ENCODE measurements at places on chromosomes 4 and X. TPM values are rescaled to one million over a fixed set of nuclear protein-coding genes. Genes with fewer than 3 reads are reported as not detected.

The ZDHHC15 gene
- 2.0 TPM for total RNA-seq

The PRR32 gene
- not detected for total RNA-seq

The VEGFD gene
- total RNA-seq: 0.42 TPM

The RHOXF1 gene
- not detected for total RNA-seq

The USP9X gene
- total RNA-seq: 128 TPM

The EDA gene
- total RNA-seq: 113 TPM

The FAM47E gene
- 0.99 TPM for total RNA-seq

The BEX1 gene
- 144 TPM for total RNA-seq

The RAI2 gene
- total RNA-seq: 5.5 TPM

The ADH1B gene
- not detected for total RNA-seq

The KCNIP4 gene
- total RNA-seq: not detected

The TCEAL7 gene
- total RNA-seq: 19.7 TPM

The MAGEC3 gene
- total RNA-seq: 0.18 TPM

The PASD1 gene
- total RNA-seq: not detected

The ANXA10 gene
- total RNA-seq: not detected

The FGB gene
- not detected for total RNA-seq

The MAP9 gene
- total RNA-seq: 33.0 TPM

The CFAP299 gene
- total RNA-seq: not detected

The SCD5 gene
- 5.2 TPM for total RNA-seq

The APBB2 gene
- 49.7 TPM for total RNA-seq

The MAGEB10 gene
- total RNA-seq: not detected

The PABPC4L gene
- total RNA-seq: 5.1 TPM

The GIMD1 gene
- not detected for total RNA-seq

The GUCY1A1 gene
- total RNA-seq: 0.58 TPM

The GABRG1 gene
- total RNA-seq: 0.05 TPM

The USP17L28 gene
- total RNA-seq: not detected

The FNIP2 gene
- 8.9 TPM for total RNA-seq

The PNMA6E gene
- not detected for total RNA-seq

The BST1 gene
- 0.80 TPM for total RNA-seq

The USP26 gene
- total RNA-seq: not detected
